Urothelium cell line (cell line): ENCODE measurements at places on chromosomes 6 and 20.

DNA sequence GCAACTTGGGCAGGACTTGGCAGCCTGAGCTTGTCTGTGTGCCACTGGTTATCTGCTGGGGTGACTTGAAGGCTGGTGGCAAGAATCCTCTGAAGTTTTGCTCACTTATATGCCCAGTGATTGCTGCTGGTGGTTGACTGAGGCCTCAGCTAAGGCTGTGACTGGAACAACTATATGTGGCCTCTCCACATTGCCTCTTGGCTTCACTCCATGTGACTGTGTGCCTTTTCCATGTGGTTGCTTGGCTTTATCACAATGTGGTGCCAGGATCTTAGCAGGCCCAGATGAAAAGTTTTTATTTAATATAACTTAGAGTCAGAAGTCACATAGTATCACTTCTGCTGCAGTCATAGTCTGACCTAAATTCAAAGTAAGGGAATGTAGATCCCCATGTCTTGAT is 104.5 kb downstream of the ADAT2 start:
- no peak for DNase-seq

DNA sequence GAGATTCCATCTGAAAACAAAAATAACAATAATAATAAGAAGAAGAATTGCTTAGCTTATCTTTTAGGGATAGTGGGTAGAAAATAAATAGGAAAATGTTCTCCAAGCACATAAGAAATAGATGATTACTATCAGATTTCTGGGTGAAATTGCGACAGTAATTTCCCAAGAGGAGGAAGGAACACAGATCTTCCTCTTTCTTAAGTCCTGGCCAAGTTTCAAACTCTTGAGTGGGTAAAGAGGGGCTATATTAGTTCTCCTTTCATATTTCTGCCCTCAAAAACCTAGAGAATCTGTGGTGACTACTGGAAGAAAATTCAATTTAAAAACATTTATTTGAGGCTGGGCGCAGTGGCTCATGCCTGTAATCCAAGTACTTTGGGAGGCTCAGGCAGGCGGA is 63.7 kb downstream of the PHACTR2 start:
- no peak for DNase-seq

- DNase-seq: peak; percentile 70
Observed at GRCh38 chr6:35487658-35488516, 9.0 kb downstream of the TEAD3 start.

- peak; percentile 79 for DNase-seq
Observed at GRCh38 chr20:56359212-56360132, 698 bp downstream of the FAM210B start.

DNA sequence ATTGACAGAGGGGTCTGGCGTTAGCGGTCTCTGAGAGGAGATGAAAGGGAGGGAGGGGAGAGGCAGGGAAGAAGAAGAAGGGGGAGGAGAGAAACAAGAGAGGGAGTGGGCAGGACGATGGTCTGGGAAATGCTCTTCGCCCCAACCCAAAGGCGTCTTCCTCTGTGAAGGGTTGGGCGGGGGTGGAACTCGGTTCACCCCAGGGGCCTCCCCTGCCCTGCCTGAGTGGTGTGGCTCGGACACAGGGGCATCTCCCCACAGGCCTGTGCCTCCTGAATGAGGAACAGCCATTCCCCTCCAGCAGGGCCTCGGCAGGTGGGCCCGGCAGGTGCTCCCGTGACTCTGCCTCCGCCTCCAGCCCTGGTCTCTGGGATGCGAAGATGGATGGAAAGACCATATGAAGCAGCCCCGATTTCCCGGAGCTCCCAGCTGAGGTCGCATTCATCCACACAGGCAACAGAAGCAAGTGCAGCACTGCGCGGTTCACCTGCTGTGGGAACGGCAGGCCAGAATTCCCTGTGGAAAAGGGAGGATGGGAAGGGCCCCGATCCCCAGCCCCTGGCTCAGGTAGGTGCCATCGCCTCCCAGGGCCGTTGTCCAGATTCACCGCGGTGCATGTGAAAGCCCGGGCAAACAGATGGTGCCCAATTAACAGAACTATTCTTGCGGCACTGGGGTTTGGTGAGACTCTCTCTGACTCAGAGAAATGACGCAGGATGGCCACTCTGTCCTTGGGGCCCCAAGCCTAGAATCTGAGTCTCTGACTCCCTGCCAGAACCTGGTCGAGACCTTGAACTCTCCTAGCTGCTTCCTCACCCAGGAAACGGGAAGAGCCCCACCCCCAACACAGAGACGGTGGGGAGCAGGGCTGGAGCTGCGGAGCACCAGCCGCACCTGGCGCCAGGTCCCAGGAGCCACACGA is 29.4 kb upstream of the RPS6KA2 start:
- no peak for DNase-seq

DNA sequence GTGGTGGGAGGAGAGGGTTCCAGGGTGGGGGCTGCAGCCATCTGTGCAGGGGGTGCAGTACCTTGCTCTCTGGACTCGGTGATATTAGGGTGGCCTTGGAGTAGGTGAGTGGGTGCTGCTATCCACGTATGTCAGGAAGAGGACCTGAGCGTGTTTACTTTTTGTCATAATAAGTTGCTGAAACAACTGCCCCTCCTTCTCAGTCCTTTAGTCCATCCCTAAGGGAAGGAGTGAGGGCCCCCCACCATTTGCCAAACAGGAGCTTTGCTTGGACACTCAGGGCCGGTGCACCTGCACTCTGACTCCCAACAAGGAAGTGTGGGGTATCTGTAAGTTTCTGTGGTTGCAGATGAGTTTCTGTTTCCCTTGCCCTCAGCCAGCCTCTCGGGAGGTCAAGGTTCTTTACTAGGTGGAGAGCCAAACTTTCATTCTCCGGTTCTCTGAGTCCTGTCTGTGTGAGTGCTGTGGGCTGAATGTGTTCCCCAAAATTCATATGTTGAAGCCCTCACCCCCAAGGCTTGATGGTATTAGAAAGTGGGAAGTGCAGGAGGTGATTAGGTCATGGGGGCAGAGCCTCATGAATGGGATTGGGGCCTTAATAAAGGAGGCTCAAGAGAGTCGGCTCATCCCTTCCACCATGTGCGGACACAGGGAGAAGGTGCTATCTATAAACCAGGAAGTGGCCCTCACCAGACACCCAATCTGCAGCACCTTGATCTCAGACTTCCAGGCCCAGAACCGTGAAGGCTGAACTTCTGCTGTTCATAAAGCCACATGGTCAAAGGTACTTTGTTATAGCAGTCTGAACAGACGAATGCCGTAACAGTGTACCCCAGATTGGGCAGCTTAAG is 19.6 kb upstream of the CCR6 start:
- no peak for DNase-seq
